ENCODE measurements at places on chromosomes 16 and 17.

DNA sequence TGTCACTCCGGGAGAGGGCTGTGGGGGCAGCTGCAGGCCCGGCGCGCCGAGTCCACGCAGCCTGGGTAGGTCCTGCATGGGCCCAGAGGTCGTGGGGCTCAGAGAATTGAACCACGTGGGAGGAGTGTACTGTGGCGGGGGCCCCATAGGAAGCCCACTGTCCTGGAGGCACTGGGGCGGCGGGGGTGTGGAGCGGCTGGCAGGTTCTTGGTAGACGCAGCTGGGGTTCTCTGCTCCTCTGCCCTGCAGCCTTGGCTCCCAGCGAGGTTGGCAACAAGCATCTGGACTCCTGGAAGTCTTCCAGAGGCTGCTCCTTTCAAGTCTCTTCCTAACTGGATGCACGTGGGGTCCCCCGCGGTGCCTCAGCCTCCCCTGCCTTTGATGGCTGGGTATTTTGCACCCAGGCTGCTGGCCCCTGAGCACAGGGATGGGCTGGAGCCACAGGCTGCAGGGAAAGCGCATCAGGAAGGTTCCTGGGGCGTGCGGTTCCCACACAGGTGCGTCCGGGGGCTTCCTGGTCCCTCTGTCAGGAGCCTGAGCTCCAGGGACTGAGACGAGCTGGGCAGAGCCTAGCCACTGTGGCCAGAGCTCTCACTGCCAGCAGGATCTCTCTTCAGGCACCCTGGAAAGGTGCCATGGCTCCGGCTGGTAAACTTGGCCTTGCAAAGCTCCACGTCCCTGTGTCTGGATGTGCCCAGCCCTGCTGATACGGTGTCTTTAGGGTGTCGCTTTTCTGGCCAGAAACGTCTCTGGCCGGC is 9.3 kb downstream of the KCTD5 start:
- DNase-seq: peak; percentile 76

DNA sequence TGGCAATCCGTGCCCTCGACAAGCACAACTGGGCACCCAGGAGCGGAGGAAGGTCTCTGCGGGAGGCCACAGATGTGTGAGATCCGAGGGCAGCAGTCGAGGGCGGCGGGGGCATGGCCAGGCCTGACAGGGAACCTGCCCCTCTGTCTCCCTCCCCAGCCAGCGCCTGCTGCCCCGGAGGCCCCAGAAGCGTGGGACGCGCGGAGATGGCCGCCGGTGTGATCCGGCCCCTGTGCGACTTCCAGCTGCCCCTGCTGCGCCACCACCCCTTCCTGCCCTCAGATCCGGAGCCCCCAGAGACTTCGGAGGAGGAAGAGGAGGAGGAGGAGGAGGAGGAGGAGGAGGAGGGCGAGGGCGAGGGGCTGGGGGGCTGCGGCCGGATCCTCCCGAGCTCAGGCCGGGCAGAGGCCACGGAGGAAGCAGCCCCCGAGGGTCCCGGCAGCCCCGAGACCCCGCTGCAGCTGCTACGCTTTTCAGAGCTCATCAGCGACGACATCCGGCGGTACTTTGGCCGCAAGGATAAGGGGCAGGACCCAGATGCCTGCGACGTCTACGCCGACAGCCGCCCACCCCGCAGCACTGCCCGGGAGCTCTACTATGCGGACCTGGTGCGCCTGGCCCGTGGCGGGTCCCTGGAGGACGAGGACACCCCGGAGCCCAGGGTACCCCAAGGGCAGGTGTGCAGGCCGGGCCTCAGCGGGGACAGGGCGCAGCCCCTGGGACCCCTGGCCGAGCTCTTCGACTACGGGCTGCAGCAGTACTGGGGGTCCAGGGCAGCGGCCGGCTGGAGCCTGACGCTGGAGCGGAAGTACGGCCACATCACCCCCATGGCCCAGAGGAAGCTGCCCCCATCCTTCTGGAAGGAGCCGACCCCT is 1.7 kb downstream of the PERCC1 start:
- peak; percentile 64 for DNase-seq

- DNase-seq: no peak
Measured at GRCh38 chr16:90053902-90054500, 23.1 kb downstream of the PRDM7 start.

DNA sequence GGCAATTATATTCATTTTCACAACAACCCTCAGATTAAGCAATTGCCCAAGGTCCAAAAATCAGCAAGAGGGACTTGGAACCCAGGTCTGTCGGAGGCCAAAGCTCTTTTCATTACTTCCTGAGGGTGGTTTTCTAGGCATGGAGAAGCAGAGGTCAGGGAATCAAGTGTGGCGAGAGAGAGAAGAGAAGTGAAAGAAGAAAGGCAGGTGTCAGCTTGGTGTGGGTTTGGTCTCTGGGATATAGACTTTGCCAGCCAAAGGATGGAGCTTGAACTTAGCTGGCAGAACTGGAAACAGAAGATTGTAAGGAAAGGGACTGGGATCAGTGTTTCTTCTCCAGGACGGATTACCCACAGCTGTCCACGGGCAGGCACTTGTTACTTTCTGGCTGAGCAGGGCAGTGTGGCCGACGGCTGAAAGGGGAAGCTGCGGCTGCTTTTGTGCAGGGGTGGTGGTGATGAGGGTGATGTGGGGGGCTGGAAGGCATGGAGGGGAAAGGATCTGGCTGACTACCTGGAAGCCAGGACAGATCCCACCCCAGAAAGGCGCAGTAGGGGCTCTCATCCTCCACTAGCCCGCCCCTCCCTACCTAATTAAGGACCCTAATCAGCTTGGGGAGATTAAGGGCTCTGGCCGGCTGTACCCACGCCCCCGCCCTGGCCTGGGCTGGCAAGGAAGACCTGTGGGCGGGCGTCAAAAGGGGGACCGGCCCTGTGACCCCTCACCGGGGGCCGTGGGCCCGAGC is at the start of gene GUCY2D:
Gene GUCY2D, plus strand, starts transcription at position 640 of the 745 bp plus-strand sequence. CDS start 433 bp downstream, outside the sequence.
- DNase-seq: no peak

GRCh38 chr17:46182961-46183360 is 10.3 kb downstream of the KANSL1 start:
- no peak for DNase-seq

DNA sequence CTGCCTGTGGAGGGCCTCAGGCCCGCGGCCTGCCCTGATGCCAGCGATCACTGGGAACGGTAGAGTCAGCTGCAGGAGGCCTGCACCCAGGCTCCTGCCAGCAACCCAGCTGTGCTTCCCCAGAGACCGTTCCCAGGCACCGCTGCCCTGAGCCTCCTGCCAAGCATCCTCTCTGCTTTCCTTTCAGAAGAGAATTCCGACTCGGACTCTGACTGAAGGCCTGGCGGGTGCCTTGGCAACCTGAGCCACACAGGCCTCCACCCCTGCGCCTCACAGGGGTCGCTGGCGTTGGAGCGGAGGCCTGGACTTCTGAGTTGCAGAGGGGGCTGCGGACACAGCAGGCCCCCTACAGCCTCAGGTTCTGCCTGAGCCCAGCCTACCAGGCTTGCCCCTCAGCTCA is 7.9 kb downstream of the CMTM3 start:
- DNase-seq: no peak

GRCh38 chr17:539066-539465 is 175.6 kb downstream of the VPS53 start:
- no peak for DNase-seq

- DNase-seq: no peak
Measured at GRCh38 chr16:13143551-13143950, 242.2 kb downstream of the SHISA9 start.
